ENCODE measurements at places on chromosomes 3 and 15.

- no peak overlapping the region for H3K4me3 ChIP-seq
- H3K27me3 ChIP-seq, result no peaks in the 10 kb centered on the region
- H3K4me1 ChIP-seq, result 0 out of 2 replicates have a peak, but pooled peaks cover 2% of the 10 kb centered on the region
- H3K36me3 ChIP-seq, result no peaks in the 10 kb centered on the region
Measured at GRCh38 chr3:59878038-59878427, 828.2 kb upstream of the CFAP20DC start.

DNA sequence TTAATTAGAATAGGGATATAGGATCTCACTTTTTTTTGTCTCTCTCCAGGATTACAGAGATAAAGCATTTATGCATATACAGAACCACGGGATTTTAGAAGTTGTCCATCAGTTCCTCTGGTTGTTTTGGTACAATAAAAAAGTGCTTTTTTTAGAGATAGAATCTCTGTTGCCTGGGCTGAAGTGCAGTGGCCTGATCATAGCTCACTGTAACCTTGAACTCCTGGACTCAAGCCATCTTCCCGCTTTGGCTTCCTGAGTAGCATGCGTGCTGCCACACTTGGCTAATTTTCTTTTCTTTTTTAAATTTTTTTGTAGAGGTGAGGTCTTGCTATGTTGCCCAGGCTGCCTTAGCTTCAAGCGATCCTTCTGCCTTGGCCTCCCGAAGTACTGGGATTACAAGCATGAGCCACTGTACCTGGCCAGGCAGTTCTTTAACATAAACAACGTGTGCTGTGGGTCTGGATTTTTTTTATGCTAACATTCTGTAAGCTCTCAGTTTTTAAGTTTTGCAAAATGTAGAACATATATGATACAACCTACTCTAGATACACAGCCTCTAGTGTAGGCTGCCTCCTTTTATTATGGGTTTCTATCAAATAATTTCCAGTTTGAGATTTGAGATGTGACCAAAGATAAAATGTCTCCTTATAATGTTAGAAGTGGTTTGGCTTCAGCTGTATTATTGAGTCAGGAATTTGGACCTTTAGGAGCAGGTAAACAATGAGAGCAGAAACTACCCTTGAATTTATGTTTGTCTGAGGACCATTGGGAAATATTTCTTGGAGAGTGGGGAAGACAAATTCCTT is 57.4 kb upstream of the ULK4 start:
- no peaks in the 10 kb centered on the region for H3K27me3 ChIP-seq
- H3K36me3 ChIP-seq, result no peaks in the 10 kb centered on the region
- no peak for DNase-seq

GRCh38 chr3:136840252-136840651 is 21.3 kb downstream of the SLC35G2 start:
- no peaks in the 10 kb centered on the region for H3K27me3 ChIP-seq
- no peak overlapping the region for H3K27ac ChIP-seq
- H3K4me1 ChIP-seq, result no peaks in the 10 kb centered on the region
- no peak for DNase-seq
- no peaks in the 10 kb centered on the region for H3K36me3 ChIP-seq

DNA sequence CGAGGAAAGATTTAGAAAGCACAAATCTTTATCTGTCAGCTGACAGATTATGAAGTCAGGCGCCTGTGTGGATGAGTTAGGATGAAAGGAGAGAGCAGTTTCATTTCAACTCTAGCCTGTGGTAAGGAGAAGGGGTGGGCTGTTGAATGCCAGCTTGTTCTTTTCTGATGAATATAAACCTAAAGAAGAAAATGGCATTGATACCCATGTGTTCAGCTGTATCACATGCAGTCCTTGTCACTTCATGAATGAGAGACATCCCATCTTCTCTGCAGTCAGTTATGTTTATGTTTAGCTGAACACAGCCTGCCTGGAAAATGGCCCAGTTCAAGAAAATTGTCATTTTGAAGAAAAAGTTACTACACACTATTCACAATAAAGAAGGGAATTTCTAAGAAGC is 345.7 kb upstream of the RBMS3 start:
- no peaks in the 10 kb centered on the region for H3K36me3 ChIP-seq
- H3K27ac ChIP-seq, result no peak overlapping the region
- H3K4me1 ChIP-seq, result no peaks in the 10 kb centered on the region

DNA sequence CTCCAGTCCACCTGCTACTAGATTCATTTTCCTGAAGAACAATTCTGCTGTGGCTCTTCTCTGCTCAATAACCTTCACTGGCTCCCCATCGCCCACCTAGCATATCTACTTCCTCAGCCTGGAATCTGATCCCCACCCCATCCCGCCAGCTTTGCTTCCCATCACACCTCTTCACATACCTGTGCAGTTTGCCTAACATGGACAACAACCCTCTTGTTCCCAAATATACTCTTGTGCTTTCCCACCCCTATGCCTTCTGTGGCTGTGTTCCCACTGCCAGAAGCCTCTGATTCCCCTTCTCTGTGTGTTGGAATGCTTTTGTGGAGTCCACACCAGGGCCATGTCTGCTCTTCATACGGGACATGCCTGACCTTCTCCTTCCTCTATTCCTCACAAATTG is 29.5 kb downstream of the CMTM7 start:
- no peak overlapping the region for H3K27ac ChIP-seq
- H3K4me1 ChIP-seq, result no peaks in the 10 kb centered on the region
- no peaks in the 10 kb centered on the region for H3K27me3 ChIP-seq
- no peak for DNase-seq

- H3K4me1 ChIP-seq, result no peaks in the 10 kb centered on the region
- DNase-seq, result no peak
- no peak overlapping the region for H3K4me3 ChIP-seq
- H3K36me3 ChIP-seq, result no peaks in the 10 kb centered on the region
- H3K27me3 ChIP-seq, result no peaks in the 10 kb centered on the region
- H3K27ac ChIP-seq, result no peak overlapping the region
Measured at GRCh38 chr3:97232393-97233034, 418.1 kb downstream of the EPHA6 start.

GRCh38 chr3:109918740-109919139 is 581.4 kb upstream of the DPPA4 start:
- DNase-seq, result no peak
- no peak overlapping the region for H3K27ac ChIP-seq
- H3K36me3 ChIP-seq, result no peaks in the 10 kb centered on the region
- no peak overlapping the region for H3K4me3 ChIP-seq
- H3K4me1 ChIP-seq, result no peaks in the 10 kb centered on the region

GRCh38 chr3:150062492-150062891 is 91.8 kb upstream of the PFN2 start:
- H3K36me3 ChIP-seq, result no peaks in the 10 kb centered on the region
- no peaks in the 10 kb centered on the region for H3K27me3 ChIP-seq
- no peaks in the 10 kb centered on the region for H3K4me1 ChIP-seq
- no peak overlapping the region for H3K4me3 ChIP-seq
- H3K27ac ChIP-seq, result no peak overlapping the region

DNA sequence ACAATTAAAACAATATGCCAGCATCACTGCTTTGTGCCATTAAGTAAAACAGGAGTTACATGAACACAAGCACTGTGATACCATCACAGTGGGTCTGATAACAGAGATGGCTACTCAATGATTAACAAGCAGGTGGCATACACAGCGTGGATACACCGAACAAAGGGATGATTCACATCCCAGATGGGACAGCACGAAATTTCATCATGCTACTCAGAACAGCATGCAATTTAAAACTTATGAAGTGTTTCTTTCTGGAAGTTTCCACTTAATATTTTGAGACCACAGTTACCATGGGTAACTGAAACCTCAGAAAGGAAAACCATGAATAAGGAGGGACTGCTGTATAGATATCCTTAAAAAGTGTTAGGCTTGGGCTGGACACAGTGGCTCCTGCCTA is 44.5 kb downstream of the SLC24A1 start:
- H3K4me3 ChIP-seq, result no peak overlapping the region
- H3K4me1 ChIP-seq, result no peaks in the 10 kb centered on the region
- no peaks in the 10 kb centered on the region for H3K27me3 ChIP-seq
- H3K36me3 ChIP-seq, result no peaks in the 10 kb centered on the region

- no peak overlapping the region for H3K27ac ChIP-seq
- no peaks in the 10 kb centered on the region for H3K36me3 ChIP-seq
- no peaks in the 10 kb centered on the region for H3K4me1 ChIP-seq
- no peak overlapping the region for H3K4me3 ChIP-seq
Measured at GRCh38 chr3:139695007-139695406, 17.2 kb upstream of the NMNAT3 start.

- H3K27me3 ChIP-seq, result no peaks in the 10 kb centered on the region
- no peaks in the 10 kb centered on the region for H3K4me1 ChIP-seq
- H3K4me3 ChIP-seq, result no peak overlapping the region
- H3K36me3 ChIP-seq, result no peaks in the 10 kb centered on the region
Measured at GRCh38 chr3:13088028-13089006, 15.1 kb upstream of the IQSEC1 start.

- H3K4me3 ChIP-seq, result no peak overlapping the region
- DNase-seq, result no peak
- no peaks in the 10 kb centered on the region for H3K4me1 ChIP-seq
- no peak overlapping the region for H3K27ac ChIP-seq
- H3K27me3 ChIP-seq, result no peaks in the 10 kb centered on the region
Measured at GRCh38 chr15:28001641-28002040, 97.5 kb downstream of the OCA2 start.

GRCh38 chr15:75666823-75667501 is 19.2 kb downstream of the SNX33 start:
- H3K36me3 ChIP-seq, result no peaks in the 10 kb centered on the region
- no peaks in the 10 kb centered on the region for H3K4me1 ChIP-seq
- no peak overlapping the region for H3K27ac ChIP-seq
- H3K4me3 ChIP-seq, result no peak overlapping the region
- no peak for DNase-seq

DNA sequence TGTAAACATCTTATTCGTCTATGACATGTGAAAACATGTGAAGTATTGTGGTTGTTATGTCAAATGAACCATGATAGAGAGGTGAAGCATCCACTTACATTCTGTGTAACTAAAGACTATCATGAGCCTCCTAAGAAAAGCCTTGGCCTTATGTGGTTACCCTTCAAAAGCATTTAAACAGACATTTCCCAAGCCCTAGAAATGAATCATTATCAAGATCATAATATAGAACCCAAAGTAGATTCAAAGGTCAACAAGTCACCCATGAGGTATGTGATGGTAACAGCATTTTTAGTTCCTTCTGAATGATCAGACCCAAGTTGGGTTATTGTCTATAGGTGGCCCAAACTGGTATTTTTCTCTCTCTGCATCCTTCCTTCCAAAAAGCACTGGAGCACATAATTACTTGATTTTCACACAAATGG is 408.0 kb downstream of the TBL1XR1 start:
- no peaks in the 10 kb centered on the region for H3K27me3 ChIP-seq
- H3K4me1 ChIP-seq, result 0 out of 2 replicates have a peak, but pooled peaks cover 1% of the 10 kb centered on the region
- no peak for DNase-seq
- no peak overlapping the region for H3K27ac ChIP-seq
- H3K4me3 ChIP-seq, result no peak overlapping the region

GRCh38 chr3:105436687-105437086 is 70.0 kb downstream of the ALCAM start:
- H3K4me1 ChIP-seq, result no peaks in the 10 kb centered on the region
- no peak overlapping the region for H3K27ac ChIP-seq
- no peaks in the 10 kb centered on the region for H3K27me3 ChIP-seq
- H3K36me3 ChIP-seq, result no peaks in the 10 kb centered on the region
- no peak for DNase-seq

DNA sequence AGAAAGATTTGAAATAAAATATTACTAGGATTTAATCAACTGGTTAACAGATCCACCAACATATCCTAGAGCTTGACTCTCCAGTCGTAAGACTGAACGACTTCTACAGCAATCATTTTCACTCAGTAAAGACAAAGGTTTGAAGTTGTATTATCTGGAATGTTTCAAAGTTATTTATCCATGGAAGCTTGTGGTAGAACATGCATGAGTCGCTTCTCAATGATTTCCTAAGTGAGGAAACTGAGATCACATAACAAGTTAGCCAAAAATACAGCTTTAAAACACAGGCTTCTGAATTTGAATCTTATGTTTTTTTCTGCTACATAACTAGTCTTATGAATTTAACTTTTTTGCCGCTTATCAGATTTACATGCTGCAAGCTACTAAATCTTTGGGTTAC is 241.8 kb downstream of the FOXP1 start:
- no peaks in the 10 kb centered on the region for H3K27me3 ChIP-seq
- no peaks in the 10 kb centered on the region for H3K4me1 ChIP-seq
- no peak overlapping the region for H3K27ac ChIP-seq
- DNase-seq, result no peak
- H3K36me3 ChIP-seq, result no peaks in the 10 kb centered on the region
